ENCODE measurements at places on chromosomes 3 and 15.

DNA sequence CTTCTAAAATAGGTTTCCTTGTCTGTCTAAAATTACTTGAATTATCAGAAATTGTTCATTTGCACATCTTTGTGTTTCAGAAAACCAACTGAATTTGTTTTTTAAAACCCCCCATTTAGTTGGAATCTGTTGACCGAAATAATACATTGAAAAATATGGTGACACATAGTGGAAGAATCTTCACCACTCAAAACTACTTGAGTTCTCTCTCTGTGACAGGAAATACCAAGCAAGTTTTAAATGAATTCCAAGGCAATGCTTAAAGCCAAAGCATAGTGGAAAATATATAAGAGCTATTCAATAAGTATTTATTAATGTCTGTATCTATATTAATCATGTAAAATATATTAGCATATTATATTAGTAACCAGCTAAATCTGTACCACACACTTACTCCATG is 224.9 kb upstream of the COL8A1 start:
- no peak for DNase-seq

GRCh38 chr15:101488300-101489164 is 975 bp downstream of the PCSK6 start:
- DNase-seq, result no peak

GRCh38 chr15:23074684-23075083 is 35.3 kb upstream of the TUBGCP5 start:
- DNase-seq, result no peak

DNA sequence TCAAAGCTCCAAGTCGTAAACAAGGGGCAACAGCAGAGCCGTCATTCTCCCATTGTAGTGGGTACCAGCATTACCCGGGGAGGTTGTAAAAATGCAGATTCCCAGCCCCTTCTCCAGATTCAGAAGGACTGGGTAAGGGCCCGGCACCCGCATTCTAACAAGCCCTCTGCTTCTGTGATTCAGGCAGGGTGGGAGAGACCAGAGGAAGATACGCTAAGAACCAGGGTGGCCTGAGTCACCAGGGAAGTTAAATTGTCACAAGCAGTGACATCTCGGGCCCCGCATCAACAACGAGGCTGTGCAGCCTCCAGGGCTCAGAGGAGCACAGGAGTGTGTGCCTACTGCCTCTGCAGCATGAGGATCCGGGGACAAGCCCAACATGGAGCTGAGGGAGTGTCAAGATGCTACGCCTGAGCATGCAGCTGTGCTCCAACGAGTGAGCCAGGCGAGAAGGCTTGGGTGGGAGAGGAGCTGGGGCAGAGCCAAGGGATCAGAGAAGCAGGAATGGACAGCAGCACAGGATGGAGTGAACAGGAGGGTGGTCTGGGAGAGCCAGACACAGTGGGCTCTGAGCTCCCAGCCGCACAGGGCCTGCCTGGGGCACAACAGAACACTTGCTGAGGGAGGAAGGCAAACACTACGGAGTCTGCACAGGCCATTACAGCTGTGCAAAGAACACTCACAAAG is 68.5 kb downstream of the CPN2 start:
- no peak for DNase-seq

- no peak for DNase-seq
Measured at GRCh38 chr15:85886309-85886811, 91.6 kb upstream of the KLHL25 start.

DNA sequence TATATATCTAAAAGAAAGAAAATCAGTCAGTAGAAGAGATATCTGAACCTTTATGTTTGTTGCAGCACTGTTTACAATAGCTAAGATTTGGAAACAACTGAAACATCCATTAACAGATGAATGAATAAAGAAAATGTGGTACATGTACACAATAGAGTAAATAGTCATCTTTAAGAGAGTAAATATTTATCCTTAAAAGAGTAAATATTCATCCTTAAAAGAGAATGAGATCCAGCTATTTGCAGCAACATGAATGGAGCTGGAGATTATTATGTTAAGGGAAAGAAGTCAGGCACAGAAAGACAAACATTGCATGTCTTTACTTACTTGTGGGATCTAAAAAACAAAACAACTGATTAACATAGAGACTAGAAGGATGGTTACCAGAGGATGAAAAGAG is 197.0 kb upstream of the CBLB start:
- DNase-seq, result no peak

DNA sequence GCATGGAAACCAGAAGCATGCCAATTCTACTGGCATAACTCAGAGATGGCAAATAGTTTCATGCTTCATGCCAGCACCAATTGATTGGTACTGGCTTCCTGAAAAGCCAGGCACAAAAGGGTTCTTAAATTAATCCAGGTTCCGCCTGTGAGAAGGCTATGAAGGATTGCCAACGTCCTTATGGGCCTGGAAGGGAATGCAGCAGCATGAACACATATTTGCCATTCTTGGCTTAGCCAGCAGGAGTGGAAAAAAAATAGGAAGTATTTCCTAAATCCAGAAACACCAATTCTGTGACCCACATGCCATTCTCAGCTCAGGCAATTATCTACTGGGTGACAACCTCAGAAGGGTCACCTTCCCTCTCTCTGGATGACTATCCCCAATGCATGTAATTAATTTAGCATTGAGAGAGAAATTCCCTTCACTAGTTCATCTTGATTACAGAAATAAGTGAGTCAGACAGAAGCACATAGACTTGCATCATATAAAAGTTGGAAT is 36.0 kb downstream of the ADAMTS9 start:
- DNase-seq, result no peak

DNA sequence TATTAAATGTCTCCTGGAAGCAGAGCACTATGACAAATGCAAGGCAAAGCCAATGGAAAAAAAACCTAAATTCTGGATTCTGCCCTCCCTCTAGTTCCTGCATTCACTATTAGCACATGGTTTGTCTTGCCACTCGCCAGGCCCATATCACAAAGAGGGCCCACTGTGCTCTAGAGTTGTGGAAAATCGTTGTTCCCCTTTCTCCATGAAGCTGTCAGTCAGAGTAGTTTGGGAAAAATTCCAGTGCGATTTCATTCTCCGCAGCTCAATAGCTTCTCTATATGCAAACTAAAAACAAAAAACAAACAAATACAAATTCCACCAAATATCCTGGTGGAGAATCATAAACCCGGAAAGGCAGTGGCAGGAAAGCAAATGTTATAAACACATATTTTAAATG is 77.3 kb downstream of the RORA start:
- DNase-seq, result no peak

- DNase-seq, result no peak
Measured at GRCh38 chr3:60182697-60183096, 1068.6 kb downstream of the FHIT start.

GRCh38 chr3:140135461-140135860 is 200.5 kb downstream of the CLSTN2 start:
- DNase-seq, result no peak

DNA sequence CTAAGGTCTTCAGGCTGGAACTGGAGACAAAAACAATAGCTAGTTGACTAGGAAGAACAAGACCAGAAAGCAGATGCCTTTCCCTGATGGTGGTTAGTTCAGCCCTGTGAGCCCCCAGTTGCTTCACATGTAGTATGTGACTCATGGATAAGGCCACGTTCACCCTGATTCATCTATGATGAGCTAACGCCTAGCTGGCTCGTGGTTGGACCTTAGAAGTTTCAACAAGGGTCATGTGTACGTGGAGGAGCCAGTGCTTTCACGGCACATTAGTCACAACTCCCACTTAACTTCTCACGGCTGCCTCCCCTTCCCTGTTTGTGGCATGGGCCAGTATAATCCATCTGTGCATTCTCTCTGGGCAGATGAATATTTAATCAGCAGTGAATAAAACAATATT is 20.6 kb downstream of the COL8A1 start:
- DNase-seq, result no peak

DNA sequence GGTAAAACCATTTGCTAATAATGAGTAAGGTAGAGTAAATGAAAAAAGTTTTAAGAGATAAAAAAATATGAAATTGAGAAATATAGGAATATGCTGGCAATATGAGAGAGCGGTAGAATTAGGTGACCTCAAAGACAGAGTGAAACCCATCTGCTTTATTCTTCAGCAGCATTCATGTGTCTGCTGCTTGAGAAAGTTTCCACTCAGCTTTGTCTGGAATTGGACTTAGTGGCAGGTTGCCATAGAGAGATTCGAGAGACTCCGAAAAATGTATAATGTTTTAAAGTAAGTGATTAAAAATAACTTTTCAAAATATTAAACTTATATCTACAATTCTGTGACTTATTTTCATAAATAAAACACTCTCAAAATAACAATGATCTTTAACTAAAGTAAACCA is 5.0 kb downstream of the SUCNR1 start:
- no peak for DNase-seq

GRCh38 chr3:195885036-195885891 is 23.1 kb downstream of the TNK2 start:
- no peak for DNase-seq

GRCh38 chr3:127234778-127235177 is 41.8 kb downstream of the PRR23E start:
- DNase-seq, result no peak

GRCh38 chr3:48268381-48268935 is 27.6 kb downstream of the ZNF589 start:
- DNase-seq, result peak; percentile 80
